ENCODE measurements at places on chromosomes 1 and 21.

GRCh38 chr1:228515200-228515834, 28.1 kb downstream of the RNF187 start:
- peak; percentile 6 for DNase-seq

- DNase-seq: no peak
These were observed 28.3 kb upstream of the PCBP3 start for GRCh38 chr21:45615145-45615711.

DNA sequence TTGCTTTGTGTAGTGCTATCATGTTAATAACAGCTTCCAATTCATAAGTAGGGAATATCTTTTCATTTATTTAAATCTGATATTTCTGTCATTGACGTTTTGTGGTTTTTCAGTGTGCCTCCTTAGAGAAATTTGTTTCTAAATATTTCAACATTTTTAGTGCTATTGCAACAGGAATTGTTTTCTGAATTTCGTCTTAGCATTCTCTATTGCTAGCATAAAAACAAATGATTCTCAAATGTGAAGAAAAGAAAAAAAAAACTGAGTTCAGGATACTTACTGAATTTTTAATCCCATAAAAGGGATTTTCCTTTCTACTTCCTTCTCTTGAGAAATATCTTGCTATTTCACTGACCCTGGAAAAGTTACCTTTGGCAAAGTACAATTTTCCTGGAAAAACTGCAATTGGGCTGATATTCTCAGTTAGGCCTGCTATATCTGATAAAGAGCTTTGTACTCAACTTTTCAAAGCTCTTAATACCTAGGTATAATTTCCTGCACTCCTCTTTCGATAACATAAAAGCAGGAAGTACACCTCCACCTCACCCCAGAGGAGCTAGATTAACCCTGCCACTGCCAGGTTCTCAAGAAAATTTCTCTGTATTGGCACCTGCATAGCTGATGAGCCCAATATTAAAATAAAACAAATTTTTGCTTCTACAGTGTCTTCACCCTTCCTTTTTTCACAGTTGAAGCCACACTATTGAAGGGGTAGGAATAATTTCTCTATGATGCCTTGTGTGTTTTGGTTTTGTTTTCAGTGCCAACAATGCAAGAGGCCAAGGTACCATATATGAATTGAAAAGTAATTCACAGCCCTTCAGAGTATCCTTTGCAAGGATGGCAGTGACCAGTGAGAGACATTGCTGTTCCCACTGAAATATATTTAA, 35.6 kb downstream of the PTPN14 start:
- DNase-seq: no peak

- DNase-seq: no peak
These were observed 51.9 kb upstream of the C8B start for GRCh38 chr1:57017717-57018116.

- DNase-seq: no peak
These were observed 29.2 kb downstream of the OLFML3 start for GRCh38 chr1:114008480-114008941.

- no peak for DNase-seq
These were observed 32.8 kb upstream of the KCNJ15 start for GRCh38 chr21:38223893-38224540.

- no peak for DNase-seq
These were observed 7.9 kb downstream of the PGBD2 start for GRCh38 chr1:248913933-248914332.

DNA sequence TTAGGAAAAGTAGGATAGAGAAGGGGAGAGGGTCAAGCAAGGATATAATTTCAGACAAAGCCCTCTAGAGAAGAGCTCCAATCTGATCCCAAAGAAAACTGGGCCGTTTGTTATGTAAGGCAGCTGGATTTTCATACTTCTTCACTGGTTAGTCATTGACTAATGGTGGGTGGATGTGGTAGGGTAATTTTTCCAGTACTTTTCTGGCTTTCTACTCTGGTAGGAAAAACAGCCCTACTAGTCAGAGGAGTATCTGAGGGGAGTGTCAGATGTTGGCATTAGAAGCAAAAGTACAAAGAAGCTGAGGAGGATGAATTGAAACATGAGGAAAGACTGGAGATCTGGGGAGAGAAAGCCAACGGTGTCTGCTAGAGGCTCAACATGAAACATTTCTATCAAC, 145.3 kb downstream of the TNFSF18 start:
- DNase-seq: peak; percentile 70

- DNase-seq: no peak
These were observed 67.1 kb downstream of the FAAP20 start for GRCh38 chr1:2127187-2128145.

- DNase-seq: peak; percentile 55
These were observed 8.2 kb upstream of the CAP1 start for GRCh38 chr1:40032240-40032891.

DNA sequence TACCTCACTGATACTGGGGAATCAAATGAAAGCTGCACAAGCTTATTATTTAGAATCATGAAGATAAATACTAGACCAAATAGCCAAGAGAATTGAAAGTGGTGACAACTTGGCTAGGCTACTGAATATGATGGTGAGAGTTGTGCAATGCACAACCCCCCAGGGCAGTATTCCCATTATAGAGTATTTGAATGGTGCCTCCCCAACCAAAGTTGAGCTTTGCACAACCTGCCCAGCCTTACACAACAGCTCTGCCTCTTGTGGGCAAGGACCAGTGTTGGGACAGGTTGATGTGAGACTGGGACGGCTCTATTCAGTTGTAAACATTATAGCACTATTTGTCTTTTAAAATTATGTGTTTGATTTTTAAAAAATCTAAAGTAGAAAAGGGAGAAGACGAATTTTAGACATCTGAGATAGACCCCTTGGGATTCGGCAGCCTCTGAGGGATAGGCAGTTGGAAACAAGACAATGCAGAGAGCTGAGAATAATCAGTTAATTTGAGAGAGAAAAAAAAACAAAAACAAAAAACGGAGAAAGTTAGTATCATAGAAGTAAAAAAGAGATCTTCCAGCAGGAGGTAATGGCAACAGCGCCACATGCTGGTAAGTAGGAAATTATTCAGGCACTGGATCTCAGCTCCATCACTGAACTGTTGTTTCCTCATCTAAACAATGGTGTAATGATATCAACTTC, 91.0 kb upstream of the KCNA3 start:
- peak; percentile 58 for DNase-seq

DNA sequence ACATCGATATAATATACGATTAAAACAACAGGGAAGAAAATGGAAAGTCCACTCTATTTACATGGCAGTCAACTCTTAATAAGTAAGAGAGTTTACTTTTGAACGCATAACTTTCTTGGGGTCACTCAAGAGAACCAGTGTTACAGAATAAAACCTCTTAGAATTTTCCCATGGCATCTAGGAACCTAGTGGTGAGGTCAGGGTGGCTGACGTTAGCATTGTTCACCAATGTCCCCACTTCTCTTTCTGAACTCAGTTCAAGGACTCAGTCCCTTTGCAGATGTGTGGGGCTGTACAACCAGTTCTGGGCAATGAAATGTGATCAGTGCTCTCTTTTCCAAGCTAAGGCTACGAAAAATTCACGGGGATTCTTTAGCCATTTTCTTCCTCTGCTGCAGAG, 2.6 kb upstream of the RNF2 start:
- DNase-seq: no peak
